ENCODE measurements at places on chromosomes 3 and 15.

- DNase-seq, result no peak
These were observed 338.5 kb downstream of the TUSC7 start for GRCh38 chr3:117047951-117048705.

- DNase-seq, result no peak
These were observed 38.3 kb downstream of the RSRC1 start for GRCh38 chr3:158148218-158148617.

GRCh38 chr3:11130385-11130784 lies 23.9 kb upstream of the HRH1 start:
- no peak for DNase-seq

GRCh38 chr3:46811615-46812236 lies 51.5 kb downstream of the MYL3 start:
- no peak for DNase-seq

- DNase-seq, result no peak
These were observed 396.6 kb downstream of the EPHB1 start for GRCh38 chr3:135191708-135192107.

DNA sequence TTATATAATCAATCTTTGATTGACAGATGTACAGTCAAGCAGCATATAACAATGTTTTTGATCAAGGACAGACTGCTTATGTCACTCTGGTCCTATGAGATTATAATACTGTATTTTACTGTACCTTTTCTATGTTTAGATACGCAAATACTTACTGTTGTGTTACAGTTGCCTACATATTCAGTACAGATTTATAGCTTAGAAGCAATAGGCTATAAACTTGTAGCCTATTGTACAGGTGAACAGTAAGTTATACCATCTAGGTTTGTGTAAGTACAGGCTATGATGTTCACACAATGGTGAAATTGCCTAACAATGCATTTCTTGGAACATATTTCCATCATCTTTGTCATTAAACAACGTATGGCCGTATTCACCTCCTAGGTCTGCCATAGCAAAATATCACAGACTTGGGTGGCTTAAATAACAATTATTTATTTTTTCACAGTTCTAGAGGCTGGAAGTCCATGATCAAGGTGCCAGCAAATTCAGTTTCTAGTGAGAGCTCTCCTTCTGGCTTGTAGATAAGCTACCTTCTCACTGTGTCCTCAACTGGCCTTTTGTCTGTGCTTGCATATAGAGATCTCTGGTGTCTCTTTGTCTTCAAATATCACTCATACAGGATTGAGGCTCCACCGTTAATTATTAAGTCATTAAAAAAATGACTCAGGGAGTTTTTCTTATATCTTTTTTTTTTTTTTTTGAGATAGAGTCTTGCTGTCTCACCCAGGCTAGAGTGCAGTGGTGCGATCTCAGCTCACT lies 89.1 kb downstream of the EBLN2 start:
- no peak for DNase-seq

- DNase-seq, result no peak
These were observed 194.5 kb upstream of the TLE3 start for GRCh38 chr15:70292076-70292760.

GRCh38 chr3:34140616-34141015 lies 342.2 kb downstream of the PDCD6IP start:
- DNase-seq, result no peak

- DNase-seq, result no peak
These were observed 47.2 kb downstream of the SLC12A8 start for GRCh38 chr3:125165189-125165947.

- no peak for DNase-seq
These were observed 278.7 kb upstream of the SATB1 start for GRCh38 chr3:18703798-18704197.

DNA sequence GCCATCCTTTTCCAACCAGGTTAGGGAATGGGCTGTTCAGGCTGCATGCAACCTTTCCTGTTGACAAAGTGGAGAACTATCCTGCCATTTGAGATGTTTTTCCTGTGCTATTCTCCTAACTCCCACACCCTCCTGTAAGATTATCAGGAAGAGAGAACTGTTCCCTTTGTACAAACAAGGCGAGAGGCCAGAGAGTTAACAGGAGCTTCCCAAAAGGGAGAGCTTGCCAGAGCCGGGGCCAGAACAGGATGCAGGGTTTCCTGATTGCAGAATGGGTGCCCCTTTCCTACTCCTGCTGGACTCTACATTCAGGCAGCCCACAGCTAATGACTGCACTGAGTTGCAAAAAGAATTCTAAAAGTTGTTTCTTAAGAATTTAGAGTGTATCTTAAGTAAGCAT lies 17.1 kb downstream of the PML start:
- no peak for DNase-seq

GRCh38 chr3:140384876-140385275 lies 293.0 kb upstream of the TRIM42 start:
- DNase-seq, result no peak

GRCh38 chr3:136957751-136958288 lies at the start of gene IL20RB:
IL20RB (plus strand) TSS chr3:136957983; CDS start chr3:136958114, 131 bp downstream.
- no peak for DNase-seq

GRCh38 chr15:94119923-94120775 lies 111.2 kb upstream of the MCTP2 start:
- peak; percentile 83 for DNase-seq

Data from SW 1271 (cell line).